ENCODE measurements at places on chromosomes 3 and 15. TPM values are rescaled to one million over a fixed set of nuclear protein-coding genes. Genes with fewer than 3 reads are reported as not detected.

The PTPN9 gene
- 9.9 TPM for total RNA-seq

GRCh38 chr3:125185805-125186204, 26.7 kb downstream of the SLC12A8 start:
- DNase-seq, result no peak
- H3K27me3 ChIP-seq, result no peaks in the 10 kb centered on the region
- no peaks in the 10 kb centered on the region for H3K4me1 ChIP-seq
- H3K4me3 ChIP-seq, result no peak overlapping the region
- no peak overlapping the region for H3K27ac ChIP-seq

GRCh38 chr15:57251941-57252340, 124.4 kb upstream of the CGNL1 start:
- no peaks in the 10 kb centered on the region for H3K27me3 ChIP-seq
- H3K36me3 ChIP-seq, result peaks cover 8% of the 10 kb centered on the region
- no peak overlapping the region for H3K27ac ChIP-seq
- no peaks in the 10 kb centered on the region for H3K4me1 ChIP-seq
- no peak overlapping the region for H3K4me3 ChIP-seq

- H3K27ac ChIP-seq, result no peak overlapping the region
- no peaks in the 10 kb centered on the region for H3K36me3 ChIP-seq
- no peaks in the 10 kb centered on the region for H3K27me3 ChIP-seq
- H3K4me1 ChIP-seq, result no peaks in the 10 kb centered on the region
Measured at GRCh38 chr15:82698711-82699345, 10.8 kb downstream of the AP3B2 start.

All from body of pancreas (tissue), 4 donors.